ENCODE measurements at places on chromosomes 3 and 15.

DNA sequence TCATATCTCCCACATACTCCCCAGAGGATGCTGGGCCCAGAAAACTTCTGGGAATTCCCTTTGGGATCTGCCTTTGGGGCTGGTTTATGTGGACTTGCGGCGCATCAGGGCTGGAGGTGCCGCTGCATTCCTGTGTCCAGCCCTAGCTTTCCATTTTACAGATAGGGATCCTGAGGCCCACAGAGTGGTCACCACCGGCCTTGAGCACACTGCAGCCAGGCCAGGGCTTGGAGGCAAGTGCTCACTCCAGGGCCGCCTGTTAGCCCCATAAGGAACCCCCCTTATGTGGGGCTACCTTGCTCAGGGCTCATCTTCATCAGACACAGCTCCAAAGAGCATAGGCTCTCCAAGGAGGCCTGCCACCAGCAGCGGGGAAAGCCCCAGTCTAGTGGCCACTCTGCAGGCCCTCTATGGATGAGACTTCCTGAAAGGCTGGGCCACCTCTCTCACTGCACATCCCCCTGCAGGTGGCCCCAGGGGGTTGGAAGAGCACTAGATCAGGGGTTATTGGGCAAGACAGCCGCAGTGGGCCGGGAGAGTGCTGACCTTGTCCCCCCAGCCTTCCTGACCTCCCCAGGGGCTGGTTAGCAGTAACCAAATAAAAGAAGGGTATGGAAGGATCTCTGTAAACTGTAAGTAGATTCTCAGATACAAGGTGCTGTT, 9.2 kb upstream of the ATP2B2 start:
- DNase-seq, result no peak

DNA sequence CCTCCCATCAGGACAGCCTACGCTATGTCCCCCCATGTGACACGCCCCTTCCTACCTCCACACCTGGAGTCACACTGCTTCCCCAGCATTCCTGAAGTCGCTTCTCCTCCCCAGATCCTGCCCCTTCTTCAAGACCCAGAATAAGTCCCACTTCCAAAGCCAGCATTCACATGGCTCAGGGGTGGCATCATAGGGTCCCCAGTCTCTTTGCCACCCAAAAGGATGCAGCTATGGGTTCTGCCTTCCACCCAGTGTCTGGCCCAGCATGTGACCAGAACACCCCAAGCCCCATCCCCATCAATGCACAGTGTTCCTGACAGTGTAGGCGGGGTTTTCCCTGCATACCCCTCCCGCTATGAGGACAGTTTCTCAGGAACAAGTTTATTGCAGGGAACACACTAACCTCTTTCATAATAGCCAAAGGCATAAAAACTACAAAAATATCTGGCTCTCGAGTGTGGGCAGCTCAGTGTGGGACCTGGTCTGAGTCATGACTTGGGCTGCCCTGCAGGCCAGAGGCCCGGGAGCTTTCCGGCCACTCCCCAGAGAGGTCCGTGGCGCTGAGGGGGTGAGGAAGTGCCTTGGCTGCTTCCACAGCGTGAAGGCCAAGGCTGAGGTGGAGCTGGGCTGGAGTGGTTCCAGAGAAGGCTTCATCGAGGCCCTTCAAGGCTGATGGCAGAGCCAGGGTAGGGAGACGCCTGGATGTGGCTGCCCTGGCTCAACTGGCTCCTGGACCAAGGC, 5.8 kb downstream of the ISLR start:
- DNase-seq, result no peak

DNA sequence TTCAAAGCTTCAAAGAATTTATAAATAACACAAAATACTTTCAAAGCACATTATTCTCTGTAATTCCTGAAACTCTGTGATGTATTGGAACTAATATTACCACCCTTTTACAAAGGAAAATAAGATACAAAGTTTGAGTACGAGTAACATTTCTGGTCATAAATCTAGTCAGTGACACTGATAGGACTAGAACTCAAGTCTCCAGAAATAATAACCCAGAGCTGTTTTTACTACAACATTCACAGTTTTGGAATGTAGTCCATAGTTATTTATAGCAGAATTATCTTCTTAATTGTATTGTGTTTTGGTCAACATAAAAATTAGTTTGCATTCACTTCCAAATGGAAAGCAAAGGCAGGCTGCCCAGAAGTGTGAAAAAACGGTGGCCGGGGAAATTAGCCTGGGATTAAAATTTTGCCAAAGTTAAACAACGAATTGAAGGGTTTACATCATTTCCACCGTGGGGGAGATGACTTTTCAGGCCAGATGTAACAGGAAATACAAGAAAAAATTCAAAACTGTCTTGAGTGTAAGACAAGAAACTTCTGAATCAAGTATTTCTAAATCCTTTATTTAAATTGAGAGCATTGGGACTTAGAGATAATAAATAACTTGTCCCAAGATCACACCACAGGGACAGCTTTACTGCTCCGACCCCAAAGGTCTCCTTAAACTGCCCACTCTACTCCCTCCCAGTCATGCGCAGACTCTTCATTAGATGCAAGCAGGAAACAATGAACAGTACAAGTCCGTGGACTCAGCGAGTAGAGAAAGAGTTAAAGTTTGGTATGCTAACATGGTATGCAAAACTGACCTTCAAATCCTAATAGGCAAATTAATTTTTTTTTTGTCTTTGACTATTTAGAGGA, 74.3 kb upstream of the VGLL4 start:
- DNase-seq, result no peak

DNA sequence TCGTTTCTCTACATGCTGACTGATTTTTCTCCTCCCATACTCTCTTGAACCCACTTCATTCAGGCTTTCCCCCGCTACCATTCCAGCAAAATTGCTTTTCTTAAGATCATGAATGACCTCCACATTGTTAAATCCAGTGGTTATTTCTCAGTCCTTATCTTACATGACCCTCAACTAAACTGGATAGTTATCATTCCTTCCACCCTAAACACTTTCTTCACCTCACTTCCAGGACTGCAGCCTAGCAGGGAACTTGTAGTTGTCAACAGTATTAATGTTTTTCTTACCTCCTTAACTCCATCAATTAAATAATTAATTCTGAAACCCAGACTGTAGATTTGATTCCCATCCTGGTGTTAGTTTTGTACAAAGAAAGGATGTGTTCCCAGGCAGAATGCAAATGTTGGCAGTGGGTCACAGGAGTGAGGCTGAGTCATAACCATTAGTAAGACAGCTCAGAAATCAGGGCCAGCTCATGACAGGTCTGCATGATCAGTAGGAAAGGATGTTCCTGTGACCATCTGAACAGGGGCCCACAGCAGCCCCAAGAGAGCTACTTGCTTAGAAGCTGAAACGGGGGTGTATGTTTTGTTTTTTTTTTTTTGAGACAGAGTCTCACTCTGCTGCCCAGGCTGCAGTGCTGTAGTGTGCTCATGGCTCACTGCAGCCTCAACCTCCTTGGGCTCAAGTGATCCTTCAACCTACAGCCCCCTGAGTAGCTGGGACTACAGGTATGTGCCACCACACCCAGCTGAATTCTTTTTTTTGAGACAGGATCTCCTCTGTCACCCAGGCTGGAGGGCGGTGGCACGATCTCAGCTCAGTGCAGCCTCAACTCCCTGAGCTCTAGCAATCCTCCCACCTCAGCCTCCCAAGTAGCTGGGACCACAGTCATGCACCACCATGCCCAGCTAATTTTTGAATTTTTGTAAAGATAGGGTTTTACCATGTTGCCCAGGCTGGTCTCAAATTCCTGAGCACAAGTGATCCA, 9.1 kb downstream of the BCL2L10 start:
- DNase-seq, result no peak

DNA sequence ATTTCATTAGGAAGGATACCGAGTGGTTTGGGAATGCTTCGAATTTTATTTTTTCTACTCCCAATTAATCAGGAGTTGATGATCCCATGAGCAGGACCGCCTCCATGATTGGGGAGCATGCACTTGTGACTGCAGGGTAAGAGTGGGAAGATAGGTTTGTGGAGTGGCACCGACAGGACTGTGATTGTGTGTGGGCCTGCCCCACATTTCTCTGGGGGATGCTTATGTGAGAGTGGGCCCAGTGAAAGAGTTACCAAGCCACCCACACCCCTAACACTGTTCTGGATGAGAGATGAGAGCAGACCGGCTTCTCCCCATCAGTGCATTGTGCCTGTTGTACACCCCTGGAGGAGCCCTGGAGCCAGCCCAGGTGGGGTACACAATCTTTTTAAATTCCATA, 76.7 kb downstream of the LHFPL4 start:
- DNase-seq, result no peak

- DNase-seq, result no peak
Measured at GRCh38 chr3:188583341-188584161, 429.6 kb downstream of the LPP start.

- no peak for DNase-seq
Measured at GRCh38 chr15:25849157-25849921, 13.8 kb downstream of the ATP10A start.

DNA sequence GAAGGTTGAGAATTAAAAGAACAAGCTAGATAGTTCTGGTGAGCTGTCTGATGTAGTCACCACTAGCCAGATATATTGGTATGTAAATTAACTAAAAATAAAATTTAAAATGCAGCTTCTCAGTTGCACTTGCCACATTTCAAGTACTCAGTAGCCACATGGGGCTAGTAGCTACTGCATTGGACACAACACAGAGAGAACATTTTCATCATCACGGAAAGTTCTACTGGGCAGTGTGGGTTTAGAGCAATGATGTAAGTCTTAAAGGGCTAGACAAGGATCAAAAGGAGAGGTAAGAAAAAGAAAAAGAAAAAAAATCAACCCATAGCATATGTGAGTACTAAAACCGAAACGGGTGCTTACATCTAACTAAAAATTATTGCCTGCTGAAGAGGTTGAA, 282.4 kb upstream of the LRRFIP2 start:
- no peak for DNase-seq

GRCh38 chr15:90585863-90586262, 56.1 kb downstream of the CRTC3 start:
- DNase-seq, result no peak

DNA sequence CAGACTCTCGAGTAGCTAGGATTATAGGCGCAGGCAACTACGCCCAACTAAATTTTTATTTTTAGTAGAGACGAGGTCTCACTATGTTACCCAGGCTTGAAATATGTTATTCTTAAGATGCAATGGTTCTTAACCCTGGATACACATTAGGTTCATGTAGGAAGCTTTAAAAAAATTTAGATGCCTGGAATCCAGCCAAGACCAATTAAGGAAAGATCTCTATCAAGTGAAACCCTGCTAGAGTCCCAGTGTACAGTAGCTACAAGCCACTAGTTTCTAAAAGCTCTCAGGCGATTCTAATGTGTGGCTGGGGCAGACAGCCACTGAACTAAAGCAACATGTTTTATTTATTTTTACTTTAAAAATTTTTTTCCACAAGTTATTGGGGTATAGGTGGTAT, 33.2 kb downstream of the TRIM69 start:
- DNase-seq, result no peak

DNA sequence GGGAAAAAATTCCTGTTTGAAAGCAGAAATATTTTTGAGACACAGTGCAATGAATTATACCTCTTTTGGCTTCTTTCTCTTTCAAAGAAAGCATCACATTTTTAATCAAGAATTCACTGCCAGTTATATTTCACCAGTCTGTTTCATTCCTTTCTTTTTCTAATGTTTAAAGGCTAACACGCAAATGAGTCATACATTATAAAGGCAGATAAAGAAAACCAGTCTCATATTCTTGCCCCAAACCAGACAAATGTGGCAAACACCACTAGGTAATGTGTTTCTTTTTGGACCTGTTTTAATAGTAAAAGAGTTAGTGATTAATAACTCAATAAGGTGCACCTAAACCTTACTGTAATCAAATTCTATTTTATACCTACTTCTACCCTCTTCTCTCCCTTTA, 83.8 kb downstream of the PLOD2 start:
- no peak for DNase-seq
